ENCODE measurements at places on chromosomes 4 and X. TPM values are rescaled to one million over a fixed set of nuclear protein-coding genes. Genes with fewer than 3 reads are reported as not detected.

DNA sequence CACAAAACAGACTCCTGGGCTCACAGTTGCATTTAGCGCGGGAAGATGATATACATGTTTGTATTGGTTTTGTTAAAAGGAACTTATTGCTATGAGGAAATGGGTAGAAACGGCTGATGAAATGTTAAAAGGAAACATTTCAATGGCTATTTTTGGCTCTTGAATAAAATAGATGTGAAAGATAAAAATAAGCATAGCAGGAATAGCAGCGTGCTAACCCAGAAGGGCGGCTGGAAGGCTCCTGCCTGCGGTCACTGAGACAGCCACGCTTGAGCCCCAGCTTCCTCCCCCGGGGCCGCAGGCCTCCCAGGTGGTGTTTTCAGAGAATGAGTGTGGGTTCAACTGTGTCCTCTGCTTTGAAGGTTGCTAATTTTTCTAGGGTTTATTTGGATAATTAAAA lies 35.0 kb upstream of the CLCN4 start:
- no peak for DNase-seq
- H3K27ac ChIP-seq, result peak overlapping the region; percentile 52
- peak overlapping the region; percentile 21 for H3K4me3 ChIP-seq
- H3K27me3 ChIP-seq, result no peaks in the 10 kb centered on the region

Gene ARHGAP6
- total RNA-seq, result 14.6 TPM

DNA sequence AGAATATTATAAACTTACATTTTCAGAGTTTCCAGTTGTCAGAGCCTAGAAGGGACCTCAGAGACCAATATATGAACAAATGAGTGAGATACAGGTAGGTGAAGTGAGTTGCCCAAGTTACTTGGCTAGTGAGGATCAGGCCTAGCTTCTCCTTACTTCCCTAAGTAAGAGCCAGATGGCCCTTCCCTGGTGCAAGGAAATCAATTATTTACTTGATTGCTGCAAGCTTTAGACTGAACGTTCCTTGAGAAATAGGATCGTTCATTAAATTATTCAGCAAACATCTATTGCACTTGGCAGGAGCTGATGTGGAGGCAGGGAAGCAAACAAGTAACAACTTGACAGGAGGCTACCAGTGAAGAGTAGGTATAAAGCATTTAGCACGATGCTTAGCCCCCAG lies 117.8 kb downstream of the EFHC2 start:
- no peak overlapping the region for H3K27ac ChIP-seq
- no peaks in the 10 kb centered on the region for H3K4me1 ChIP-seq
- no peak for DNase-seq
- no peaks in the 10 kb centered on the region for H3K27me3 ChIP-seq
- no peak overlapping the region for H3K4me3 ChIP-seq

DNA sequence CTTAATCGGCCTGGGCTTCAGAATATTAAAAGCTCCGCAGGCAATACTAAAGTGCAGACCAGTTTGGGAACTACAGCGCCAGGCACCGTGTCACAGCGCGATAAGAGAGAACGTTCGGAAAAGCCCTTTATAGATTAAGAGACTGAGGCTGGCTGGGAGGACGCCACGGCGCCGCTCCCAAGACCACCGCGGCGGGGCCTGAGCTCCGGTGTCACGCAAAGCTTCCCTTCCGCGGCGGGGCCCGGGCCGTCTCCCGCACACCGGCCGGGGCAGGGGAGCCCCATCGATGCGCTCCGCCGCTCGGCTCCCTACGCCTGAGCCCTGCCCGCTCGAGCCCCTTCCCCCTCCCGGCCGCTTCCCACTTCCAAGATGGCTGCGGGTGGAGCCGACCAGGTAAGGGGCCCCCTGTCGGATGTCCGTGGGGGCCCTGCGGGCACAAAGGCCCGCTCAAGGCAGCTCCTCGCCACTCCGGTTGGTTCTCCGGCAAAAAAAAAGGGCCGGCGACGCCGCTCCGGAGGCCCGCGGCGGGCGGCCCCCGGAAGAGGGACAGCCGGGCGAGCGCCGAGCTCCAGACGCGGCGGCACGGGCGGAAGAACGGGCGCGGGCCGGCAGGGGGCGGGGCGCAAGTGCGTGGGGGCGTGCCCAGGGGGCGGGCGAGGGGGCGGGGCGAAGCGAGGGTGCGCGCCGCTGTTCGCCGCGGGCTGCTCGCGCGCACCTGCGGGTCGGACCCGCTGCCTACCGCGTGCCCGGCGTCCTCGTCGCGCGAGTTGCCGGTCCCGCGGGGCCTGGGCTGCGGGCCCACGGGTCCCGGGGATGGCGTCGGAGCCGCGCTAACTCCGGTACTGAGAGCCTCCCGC lies at the start of gene TBC1D14:
Gene TBC1D14, plus strand, starts transcription at position 714 of the 857 bp plus-strand sequence. CDS start 13,564 bp downstream, outside the sequence.
- H3K27me3 ChIP-seq, result no peaks in the 10 kb centered on the region
- H3K4me3 ChIP-seq, result peak within 1 kb of the TSS; percentile 98
- H3K36me3 ChIP-seq, result no peaks in the 10 kb centered on the region
- DNase-seq, result peak; percentile 51
- H3K27ac ChIP-seq, result peak within 1 kb of the TSS; percentile 99

- H3K36me3 ChIP-seq, result no peaks in the 10 kb centered on the region
- H3K27me3 ChIP-seq, result no peaks in the 10 kb centered on the region
- no peak overlapping the region for H3K4me3 ChIP-seq
- H3K4me1 ChIP-seq, result no peaks in the 10 kb centered on the region
- no peak overlapping the region for H3K27ac ChIP-seq
- DNase-seq, result no peak
These were observed 96.7 kb upstream of the NKX1-1 start for GRCh38 chr4:1502976-1503375.

Gene ERAS
- not detected for total RNA-seq

- H3K4me3 ChIP-seq, result no peak overlapping the region
- no peaks in the 10 kb centered on the region for H3K4me1 ChIP-seq
- no peak for DNase-seq
- no peaks in the 10 kb centered on the region for H3K27me3 ChIP-seq
- no peaks in the 10 kb centered on the region for H3K36me3 ChIP-seq
These were observed 45.4 kb upstream of the WWC2 start for GRCh38 chr4:183053681-183054080.

DNA sequence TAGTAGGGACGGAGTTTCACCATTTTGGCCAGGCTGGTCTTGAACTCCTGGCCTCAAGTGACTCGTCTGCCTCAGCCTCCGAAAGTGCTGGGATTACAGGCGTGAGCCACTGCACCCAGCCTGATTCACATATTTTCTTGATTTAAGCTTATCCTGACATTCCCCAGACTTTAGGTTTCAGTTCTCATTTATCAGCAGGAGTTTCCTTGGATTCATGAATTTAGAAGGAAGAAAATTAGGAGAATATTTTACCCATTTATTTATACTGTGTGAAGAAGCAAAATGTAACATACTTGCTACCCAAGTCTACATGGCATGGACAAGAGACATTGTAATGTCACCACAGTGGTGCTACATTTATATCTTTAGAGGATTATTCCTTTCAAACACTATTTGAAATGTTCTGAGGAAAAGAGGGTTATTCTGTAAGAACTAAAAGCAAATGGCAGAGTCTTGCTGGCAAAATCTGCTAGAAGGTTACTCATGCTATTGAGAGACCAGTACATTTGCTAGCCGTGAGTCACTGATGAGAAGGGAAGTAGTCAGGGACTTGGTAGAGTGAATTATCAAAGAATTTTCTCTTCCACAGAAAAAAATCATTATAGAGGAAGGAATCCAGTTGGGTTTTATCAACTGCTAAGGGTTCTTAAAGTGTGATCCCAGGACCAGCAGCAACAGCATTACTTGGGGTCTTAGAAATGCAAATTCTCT lies 26.1 kb upstream of the CFAP299 start:
- no peaks in the 10 kb centered on the region for H3K27me3 ChIP-seq
- no peak for DNase-seq
- H3K36me3 ChIP-seq, result no peaks in the 10 kb centered on the region
- H3K27ac ChIP-seq, result no peak overlapping the region
- no peaks in the 10 kb centered on the region for H3K4me1 ChIP-seq

Gene ZNF518B
- total RNA-seq, result 11.1 TPM

DNA sequence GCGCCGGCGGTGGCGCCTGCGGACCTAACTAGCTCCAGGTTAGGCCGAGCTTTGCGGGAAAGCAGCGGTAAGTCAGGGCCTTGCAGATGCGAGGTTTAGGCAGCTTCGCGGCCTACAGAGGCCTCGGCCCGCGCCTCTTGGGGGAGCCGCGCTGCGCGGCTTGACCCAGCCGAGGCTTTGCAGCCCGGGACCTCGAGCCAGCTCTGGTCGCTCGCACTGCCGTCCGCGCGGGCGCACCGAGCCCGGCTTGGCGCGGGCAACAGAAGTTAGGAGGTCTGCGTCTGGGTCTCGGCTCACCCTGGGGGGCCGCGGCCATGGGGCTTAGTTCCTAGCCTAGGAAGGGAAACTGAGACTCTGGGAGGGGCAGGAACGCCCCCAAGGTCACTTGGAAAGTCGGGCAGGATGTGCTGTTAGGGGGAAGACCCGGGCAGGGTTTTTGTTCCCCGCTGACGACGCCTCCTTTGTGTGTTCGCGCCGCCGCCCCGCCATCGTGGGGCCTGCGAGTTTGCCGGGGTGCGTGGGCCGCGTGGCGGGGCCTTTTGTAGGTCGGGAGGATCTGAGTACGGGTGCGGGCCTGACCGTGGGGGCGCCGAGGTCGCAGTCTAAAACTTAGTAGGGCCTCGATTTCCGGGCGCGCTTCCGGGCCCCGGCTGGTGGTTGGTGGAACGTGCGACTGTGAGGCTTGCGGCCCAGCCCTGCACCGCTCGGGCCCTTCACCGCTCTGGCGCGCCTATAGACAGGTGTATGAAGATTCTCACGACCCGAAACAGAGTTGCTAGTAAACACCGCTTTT lies 482 bp downstream of the RNF4 start:
- peak overlapping the region; percentile 97 for H3K4me3 ChIP-seq
- H3K4me1 ChIP-seq, result peaks cover 14% of the 10 kb centered on the region
- H3K27me3 ChIP-seq, result no peaks in the 10 kb centered on the region
- no peak for DNase-seq
- H3K27ac ChIP-seq, result peak overlapping the region; percentile 90
- peaks cover 12% of the 10 kb centered on the region for H3K36me3 ChIP-seq

DNA sequence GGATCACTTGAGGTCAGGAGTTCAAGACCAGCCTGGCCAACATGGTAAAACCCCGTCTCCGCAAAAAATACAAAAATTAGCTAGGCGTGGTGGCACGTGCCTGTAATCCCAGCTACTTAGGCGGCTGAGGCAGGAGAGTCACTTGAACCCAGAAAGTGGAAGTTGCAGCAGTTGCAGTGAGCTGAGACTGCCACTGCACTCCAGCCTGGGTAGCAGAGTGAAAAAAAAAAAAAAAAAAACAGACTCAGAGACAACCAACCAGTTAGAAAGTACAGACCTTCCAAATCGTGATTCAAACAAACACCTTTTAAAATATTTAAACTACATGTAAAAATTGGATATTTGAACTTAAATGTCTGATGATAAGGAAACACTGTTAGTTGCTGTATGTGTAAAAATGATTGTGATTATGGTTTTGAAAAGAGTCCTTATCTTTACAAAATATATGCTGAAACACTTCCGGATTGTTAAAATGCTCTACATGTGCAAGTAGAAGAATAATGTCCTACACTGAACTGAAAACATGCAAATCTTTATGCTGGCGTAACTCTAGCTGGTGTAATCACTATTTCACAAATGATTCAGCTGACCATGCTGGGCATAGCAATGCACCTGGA lies 37.8 kb downstream of the SH3KBP1 start:
- H3K27me3 ChIP-seq, result no peaks in the 10 kb centered on the region
- H3K4me1 ChIP-seq, result no peaks in the 10 kb centered on the region
- no peaks in the 10 kb centered on the region for H3K36me3 ChIP-seq
- no peak overlapping the region for H3K4me3 ChIP-seq
- no peak overlapping the region for H3K27ac ChIP-seq
- DNase-seq, result no peak

Gene NOX1
- not detected for total RNA-seq

- H3K36me3 ChIP-seq, result no peaks in the 10 kb centered on the region
- H3K4me3 ChIP-seq, result no peak overlapping the region
- H3K4me1 ChIP-seq, result no peaks in the 10 kb centered on the region
- no peaks in the 10 kb centered on the region for H3K27me3 ChIP-seq
- no peak overlapping the region for H3K27ac ChIP-seq
These were observed 57.3 kb upstream of the MXRA5 start for GRCh38 chrX:3403748-3404147.

- DNase-seq, result no peak
- no peak overlapping the region for H3K4me3 ChIP-seq
- no peaks in the 10 kb centered on the region for H3K27me3 ChIP-seq
- H3K4me1 ChIP-seq, result no peaks in the 10 kb centered on the region
These were observed 3.5 kb downstream of the TMEM154 start for GRCh38 chr4:152676052-152676854.

Data from thoracic aorta (tissue), 2 donors.